ENCODE measurements at places on chromosomes 4 and X. TPM values are rescaled to one million over a fixed set of nuclear protein-coding genes. Genes with fewer than 3 reads are reported as not detected.
A peak's percentile ranks its signal among the peaks of the same experiment; 100 is the strongest.

Gene CXorf65
- total RNA-seq, result not detected

Gene HSD17B13
- 1.7 TPM for total RNA-seq

Gene SMIM31
- not detected for total RNA-seq

Gene DNAAF6
- not detected for total RNA-seq

Gene ARSJ
- total RNA-seq, result 2.3 TPM

Gene LRIT3
- total RNA-seq, result 0.45 TPM

Gene POLN
- 1.5 TPM for total RNA-seq

Gene PNMA6A
- total RNA-seq, result 4.9 TPM

Gene ADH1A
- total RNA-seq, result not detected

Gene CLNK
- total RNA-seq, result not detected

Gene CT83
- total RNA-seq, result not detected

DNA sequence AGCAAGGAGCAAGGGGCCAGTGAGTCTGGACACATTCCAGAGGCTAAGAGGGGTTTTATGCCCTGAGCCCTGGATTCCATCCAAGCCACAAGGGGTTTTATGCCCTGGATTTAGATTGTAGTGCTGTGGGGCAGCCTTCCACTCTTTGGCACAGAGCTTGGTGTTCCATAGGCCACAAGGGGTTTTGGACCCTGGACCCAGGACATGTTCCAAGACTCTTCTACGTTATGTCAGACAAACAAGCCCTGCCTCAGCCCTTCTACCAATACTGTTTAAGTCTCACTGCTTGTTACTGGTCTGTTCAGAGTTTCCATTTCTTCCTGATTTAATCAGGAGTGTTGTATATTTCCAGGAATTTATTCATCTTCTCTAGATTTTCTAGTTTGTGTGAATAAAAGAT is 12.8 kb upstream of the SCARB2 start:
- no peak for DNase-seq

DNA sequence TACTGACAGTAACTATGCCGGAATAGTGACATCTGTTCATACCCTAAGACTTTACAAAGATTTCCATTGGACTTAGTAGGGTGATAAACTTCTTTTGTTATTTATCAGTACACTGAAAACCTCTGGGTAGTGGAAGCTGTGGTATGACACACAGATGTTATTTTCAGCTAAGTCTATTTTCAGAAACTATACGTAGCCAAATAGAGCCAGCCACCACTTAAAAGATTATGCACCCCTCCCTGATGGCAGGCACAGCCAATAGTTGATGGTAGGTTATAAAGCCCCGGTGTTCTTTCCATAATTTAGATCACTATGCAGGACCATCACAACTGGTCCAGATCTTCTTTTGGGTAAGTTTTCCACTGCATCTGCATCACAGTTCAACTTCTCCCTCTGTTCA is 1603.2 kb upstream of the PABPC4L start:
- DNase-seq, result no peak

GRCh38 chr4:109495514-109495913 is 61.9 kb downstream of the SEC24B start:
- no peak for DNase-seq

DNA sequence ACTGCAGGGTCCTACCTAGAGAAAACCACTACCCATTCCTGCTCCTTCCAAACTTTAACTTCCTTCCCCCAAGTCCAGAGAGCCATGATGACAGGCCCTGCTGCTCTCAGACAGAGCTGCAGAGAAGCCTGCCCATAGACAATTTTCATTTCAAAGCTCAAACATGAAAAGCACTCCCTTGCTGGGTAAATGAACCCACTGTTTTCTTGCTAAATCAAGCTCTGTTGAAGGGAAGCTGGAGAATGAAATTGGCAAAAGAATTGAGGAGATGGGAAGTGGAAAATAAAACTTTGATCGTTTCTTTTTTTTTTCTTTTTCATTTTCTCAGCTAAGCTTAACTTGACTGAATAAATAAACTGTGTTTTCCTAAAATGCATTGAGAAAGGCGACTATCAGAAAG is 331.1 kb upstream of the CPEB2 start:
- DNase-seq, result no peak

DNA sequence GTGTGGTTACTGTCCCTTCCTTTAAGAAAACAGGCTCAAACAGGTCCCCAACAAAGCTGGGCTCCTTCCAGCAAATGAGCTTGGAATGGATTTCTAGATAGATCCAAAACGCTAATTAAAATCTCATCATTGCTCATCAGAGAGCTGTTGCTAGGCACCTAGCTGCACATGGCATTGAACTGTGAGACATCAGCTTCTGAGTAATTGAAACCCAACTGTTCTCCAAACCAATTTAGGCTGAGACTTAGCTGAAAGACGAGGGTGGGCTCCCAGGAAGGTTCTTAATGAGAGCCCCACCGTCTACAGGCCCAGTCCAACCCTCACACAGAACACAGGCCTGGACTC is 59.1 kb downstream of the FAM184B start:
- no peak for DNase-seq

GRCh38 chr4:185811509-185812364 is at the start of gene SORBS2:
Gene SORBS2 (minus strand): TSS chr4:185812194. CDS start chr4:185690571, 121,623 bp downstream.
- DNase-seq, result peak; percentile 91

DNA sequence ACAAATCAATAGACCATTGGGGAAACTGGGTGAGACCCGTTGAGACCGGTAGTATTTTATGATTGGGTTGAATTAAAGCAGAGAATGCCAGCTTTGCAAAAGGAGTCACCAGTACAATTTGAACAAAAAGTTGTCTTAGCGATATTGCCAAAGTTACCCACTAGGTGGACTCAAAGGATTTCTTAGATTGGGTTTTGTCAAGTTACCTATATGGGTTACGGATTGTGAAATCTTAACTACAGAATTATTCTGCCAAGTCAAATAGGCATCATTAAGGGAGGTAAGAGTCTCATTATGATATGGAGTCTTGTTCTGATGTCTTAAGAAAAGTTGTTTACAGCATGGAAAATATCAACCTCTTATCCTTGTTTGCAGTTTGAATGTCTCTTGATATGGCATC is 15.0 kb upstream of the CT47A1 start:
- DNase-seq, result no peak

DNA sequence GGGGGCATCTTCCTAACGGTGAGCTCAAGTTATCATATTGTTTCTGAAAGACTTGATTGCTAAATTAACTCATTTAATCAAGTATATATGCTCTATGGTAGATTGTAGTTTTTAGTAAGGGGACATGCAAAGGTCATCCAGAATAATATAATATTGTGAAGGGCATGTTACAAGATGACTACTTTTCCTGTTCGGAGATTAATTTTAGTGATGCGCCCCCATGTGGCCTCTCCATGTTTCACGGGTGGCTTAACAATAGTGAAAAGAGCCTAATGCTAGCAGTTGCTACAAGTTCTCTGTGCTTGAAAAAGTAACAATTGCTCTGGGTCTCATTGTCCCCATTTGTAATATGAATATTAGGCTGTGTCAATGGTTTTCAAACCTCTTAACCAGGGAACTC is 12.2 kb downstream of the SMPX start:
- peak; percentile 37 for DNase-seq

- no peak for DNase-seq
Measured at GRCh38 chr4:124710015-124710741, 2.4 kb downstream of the ANKRD50 start.

GRCh38 chrX:17499512-17499911 is 124.5 kb downstream of the NHS start:
- no peak for DNase-seq

- DNase-seq, result no peak
Measured at GRCh38 chr4:71713611-71714203, 70.2 kb downstream of the GC start.

DNA sequence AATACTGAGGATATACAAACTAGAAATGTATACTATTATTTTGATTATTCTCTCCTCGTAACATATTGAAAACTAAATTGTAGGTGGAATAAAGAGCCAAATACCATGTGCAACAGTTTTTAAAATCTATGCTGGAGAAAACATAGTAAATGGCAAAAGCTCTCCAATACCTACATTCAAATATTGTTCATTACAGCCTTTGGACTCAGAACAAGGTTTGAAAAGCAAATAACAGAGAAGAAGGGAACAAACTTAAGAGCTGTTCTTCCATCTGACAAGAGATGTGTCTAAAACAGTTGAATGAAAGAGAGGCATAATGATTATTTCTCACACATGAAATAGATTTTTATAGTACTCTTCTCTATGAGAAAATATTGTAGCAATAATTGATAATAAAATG is 25.0 kb upstream of the UGT2B7 start:
- DNase-seq, result no peak

DNA sequence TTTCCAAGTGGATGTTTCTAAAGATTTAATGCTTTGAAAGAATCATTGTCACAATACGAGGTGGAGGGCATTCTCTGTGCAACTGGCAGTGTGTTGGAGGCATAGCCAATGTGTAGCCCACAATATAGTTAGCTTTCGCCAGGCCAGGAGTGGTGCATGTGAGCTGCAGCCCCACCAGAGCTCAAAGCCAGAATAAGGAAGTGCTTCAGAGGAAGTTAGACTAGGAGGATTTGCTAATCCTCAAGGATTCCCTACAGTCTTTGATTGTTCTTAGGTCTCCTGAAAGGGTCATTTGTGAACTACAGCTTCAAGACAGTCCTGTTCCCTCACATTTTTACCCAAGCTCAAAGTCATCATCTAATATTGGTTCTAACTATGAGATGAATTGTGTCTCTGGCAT is 16.4 kb downstream of the TRPC5OS start:
- no peak for DNase-seq

- no peak for DNase-seq
Measured at GRCh38 chr4:77183777-77184420, 26.9 kb downstream of the CCNG2 start.

DNA sequence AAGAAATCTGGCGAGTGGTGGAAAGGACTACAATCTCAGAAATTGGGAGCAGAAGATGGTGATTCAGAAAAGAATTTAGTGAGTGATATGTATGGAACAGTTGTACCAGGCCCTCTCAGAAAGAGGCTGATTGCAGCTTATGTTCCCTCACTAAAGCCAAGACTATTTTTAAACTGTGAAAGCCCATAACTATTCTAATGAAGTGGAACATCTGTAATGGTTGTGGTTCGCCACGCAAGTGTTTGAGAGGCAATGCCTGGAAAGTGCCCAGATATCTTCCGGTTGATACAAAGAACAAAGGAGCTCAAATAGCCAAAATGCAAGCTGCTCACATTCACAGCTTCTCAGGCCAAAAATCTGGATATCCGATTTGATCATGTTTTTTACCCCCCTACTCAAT is 1250.7 kb downstream of the RAPGEF2 start:
- DNase-seq, result no peak

GRCh38 chrX:139949703-139950102 is 15.6 kb downstream of the CXorf66 start:
- DNase-seq, result no peak

- no peak for DNase-seq
Measured at GRCh38 chr4:149077181-149077580, 635.0 kb upstream of the NR3C2 start.

DNA sequence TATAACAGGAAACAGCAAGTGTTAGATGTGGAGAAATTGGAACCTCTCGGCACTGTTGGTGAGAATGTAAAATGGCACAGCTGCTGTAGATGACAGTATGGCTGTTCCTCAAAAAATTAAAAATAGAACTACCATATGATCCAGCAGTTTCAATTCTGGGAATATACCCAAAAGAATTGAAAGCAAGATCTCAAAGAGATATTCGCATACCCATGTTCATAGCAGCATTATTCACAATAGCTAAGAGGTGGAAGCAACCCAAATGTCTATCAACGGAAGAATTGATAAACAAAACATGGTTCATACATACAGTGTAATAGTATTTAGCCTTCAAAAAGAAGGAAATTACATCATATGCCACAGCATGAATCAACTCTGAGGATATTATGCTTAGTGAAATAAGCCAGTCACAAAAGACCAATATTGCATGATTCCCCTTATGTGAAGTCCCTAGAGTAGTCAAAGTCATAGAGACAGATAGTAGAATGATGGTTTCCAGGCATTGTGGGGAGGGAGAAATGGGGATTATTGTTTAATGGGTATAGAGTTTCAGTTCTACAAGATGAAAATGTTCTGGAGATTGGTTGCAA is 467.7 kb downstream of the IDS start:
- DNase-seq, result no peak

DNA sequence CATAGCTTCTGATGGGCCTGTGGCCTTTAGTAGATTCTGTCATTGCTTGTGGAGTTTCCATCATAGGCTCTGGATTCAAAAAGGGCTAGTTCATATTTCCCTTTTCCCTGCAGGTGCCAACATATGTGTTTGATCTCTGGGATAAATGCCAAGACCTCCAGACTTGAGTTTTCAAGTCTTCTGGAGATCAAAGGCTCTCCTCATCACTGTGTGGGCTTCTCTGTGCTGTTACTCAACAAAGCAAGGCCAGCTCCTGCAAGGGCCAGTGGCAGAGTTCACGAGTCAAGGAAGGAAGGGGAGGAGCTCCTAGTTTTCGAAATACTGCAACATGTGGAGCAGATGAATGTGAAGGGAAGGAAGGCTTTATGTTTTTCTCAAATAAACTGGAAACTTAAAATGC is 62.7 kb upstream of the SCML1 start:
- DNase-seq, result no peak

DNA sequence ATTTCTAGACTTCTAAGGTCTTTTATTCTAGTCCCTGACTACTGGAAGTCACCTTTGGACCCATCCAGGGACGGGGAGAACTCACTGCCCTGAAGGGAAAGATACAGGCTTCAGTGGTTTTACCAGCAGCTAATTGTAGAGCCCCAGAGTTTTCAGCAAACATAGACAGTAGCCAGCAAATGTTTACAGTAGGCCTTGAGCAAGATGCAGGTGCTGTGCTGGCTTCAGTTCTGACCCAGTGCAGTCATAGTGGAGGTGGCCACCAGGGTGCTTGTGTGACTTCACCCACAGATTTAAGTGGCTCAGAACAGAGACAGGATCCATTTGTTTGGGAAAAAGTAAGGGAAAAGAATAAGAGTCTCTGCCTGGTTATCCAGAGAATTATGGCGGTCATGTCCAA is 384.4 kb upstream of the AR start:
- DNase-seq, result no peak

DNA sequence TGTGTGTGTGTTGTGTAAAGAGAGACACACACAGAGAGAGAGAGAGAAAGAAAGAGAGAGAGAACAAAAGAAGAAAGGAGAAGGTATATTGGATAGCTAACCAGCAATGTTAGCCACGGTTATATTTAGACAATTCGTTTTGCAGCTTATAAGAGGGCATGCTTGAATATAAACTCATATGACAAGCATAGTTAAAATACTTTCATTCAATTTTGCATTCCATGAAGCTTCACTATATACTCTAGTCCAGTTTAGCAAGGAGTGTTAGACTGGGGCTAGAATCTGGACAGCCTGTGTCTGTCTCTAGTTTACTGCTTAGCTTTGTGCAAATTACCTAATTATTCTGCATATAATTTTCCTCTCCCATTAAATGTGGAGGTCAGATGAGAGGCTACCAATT is 525.9 kb upstream of the ZFP42 start:
- DNase-seq, result no peak

GRCh38 chr4:106718548-106718947 is 317.6 kb downstream of the DKK2 start:
- DNase-seq, result no peak

GRCh38 chr4:152860046-152860445 is 76.1 kb upstream of the FHDC1 start:
- DNase-seq, result no peak

Data from thyroid gland (tissue), 4 donors.